ENCODE measurements at places on chromosomes 6 and 20.

GRCh38 chr6:68975816-68976215 lies 340.7 kb downstream of the ADGRB3 start:
- no peak for DNase-seq

GRCh38 chr6:125631165-125631564 lies 118.3 kb upstream of the HEY2 start:
- DNase-seq, result no peak

GRCh38 chr6:128280960-128281359 lies 239.4 kb downstream of the PTPRK start:
- no peak for DNase-seq

DNA sequence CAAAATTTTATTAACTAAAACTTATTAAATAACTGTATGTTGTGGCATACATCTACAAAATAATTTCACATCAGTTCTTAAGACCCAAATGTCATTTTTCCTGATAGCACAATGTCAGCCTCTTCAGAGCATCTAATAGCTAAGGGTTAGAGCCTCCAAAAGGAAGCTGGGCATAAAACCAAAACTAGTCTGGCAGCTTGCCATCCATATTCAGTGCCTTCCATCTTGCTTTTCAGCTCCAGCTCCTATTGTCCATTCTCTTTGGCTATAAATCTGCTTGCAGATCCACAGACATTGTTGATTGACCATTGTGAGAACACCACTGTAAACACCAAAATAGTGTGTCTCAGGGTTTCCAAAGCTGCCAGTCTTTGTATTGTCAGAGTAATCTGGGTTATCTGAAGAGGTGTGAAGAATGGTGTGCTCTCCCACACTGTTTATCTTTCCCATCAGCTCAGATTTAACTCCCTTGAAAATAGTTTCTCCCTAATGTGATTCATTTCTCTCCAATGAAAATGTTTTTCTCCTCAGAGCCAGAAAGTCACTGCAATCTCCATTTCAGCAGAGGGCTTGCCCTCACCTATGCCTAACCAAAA lies 154.8 kb upstream of the KCNQ5 start:
- peak; percentile 31 for DNase-seq
